ENCODE measurements at places on chromosomes 11 and 22.

DNA sequence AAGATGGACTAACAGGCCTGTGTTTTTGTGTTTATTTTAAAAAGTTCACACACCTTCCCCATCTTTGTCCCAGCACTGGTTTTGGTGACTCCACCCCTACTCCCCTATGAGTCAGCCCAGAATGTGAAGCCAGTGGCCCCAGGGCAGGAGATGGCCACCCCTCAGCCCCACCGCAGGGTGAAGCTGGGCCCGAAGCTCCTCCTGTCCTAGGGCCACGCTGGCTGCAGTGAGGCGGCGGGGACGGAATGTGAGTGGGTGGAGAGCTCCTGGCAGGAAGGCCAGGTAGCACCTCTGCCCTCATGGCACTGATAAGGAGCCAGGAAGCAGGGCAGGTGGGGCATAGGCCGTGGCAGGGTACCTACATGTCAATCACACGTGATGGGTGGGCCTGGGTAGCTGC is 39.9 kb downstream of the SGSM3 start:
- DNase-seq, result no peak

DNA sequence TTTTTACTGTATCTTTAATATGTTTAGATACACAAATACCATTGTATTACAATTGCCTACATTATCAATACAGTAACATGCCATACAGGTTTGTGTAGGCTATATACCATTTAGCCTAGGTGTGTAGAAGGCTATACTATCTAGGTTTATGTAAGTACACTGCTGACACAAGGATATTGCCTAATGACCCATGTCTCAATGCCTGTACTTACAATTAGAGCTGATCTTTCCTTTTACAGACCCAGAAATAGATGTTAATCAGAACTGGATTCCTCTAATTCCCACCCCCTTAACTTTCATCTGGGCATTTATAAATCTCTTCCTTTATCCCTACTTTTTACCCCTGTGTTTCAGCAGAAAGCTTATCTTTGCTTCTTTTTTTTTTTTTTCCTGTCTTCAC is 229.5 kb downstream of the METTL15 start:
- no peak for DNase-seq

- DNase-seq, result no peak
These were observed 37.6 kb downstream of the CELSR1 start for GRCh38 chr22:46499805-46500189.

DNA sequence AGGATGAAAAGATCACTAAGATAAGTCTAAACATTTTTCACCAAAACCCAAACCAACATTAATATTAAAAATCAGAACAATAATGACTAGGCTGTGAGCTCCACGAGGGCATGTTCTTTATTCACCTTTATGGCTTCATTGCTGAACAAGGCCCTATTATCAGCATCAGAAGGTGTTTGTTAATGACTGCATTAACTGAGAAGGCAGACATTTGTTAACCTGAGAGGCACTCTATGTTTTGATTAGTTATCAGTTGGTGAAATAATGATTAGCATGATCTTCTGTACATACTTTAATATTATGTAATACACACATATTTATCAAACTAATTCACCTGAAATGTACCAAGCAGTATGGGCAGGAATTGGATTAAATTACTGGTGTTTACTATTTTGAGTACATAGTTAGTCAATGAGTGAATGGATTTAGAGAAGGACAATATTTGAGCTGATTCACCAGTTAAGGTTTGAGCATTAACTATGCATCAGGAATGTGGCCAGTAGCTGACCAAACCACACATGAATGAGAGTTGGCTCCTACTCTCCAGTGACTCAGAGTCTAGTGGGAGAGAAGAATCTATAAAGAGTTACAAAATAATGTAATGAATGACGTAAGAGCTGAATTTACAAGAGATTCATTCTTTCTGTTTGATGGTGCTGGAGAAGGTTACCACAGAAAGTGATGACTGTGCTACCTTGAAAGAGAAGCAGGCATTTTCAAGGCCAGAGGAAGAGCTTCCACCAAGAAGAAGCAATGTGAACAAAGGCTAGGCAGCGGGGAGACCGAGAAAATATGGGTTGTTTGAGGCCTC is 6.7 kb downstream of the IL18 start:
- DNase-seq, result no peak

DNA sequence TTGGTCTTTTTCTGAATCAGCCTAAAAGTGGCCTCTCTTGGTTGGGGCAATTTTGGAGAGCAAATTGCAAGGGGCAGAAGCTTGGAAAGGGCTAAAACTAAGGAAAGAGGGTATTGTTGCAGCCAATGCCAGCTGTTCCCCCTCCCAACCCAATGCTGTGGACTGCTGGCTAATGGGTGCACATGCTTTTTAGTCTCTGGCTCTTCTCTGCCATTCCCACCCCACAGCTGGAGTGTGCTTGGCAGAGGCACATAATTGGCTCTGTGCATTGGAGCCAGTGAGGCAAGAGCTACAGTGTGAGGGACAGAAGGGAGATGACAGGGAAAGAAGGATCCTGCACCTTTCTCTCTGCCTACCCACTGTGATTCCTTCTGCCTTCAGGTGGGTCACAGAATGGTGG is 140.0 kb downstream of the NECTIN1 start:
- no peak for DNase-seq
